ENCODE measurements at places on chromosomes 3 and 15. TPM values are rescaled to one million over a fixed set of nuclear protein-coding genes. Genes with fewer than 3 reads are reported as not detected.

CFAP44 gene
- total RNA-seq, result 0.75 TPM

GPR27 gene
- total RNA-seq, result 5.8 TPM

IMPG2 gene
- 0.28 TPM for total RNA-seq

- H3K36me3 ChIP-seq, result no peaks in the 10 kb centered on the region
- H3K4me3 ChIP-seq, result no peak overlapping the region
- H3K4me1 ChIP-seq, result no peaks in the 10 kb centered on the region
- no peak overlapping the region for H3K27ac ChIP-seq
Observed at GRCh38 chr3:133711013-133711412, 35.2 kb upstream of the TF start.

- no peaks in the 10 kb centered on the region for H3K27me3 ChIP-seq
- H3K4me3 ChIP-seq, result no peak overlapping the region
- H3K36me3 ChIP-seq, result no peaks in the 10 kb centered on the region
- no peaks in the 10 kb centered on the region for H3K4me1 ChIP-seq
- no peak for DNase-seq
Observed at GRCh38 chr3:34277110-34277509, 478.7 kb downstream of the PDCD6IP start.
